Progenitor cell of endocrine pancreas (in vitro differentiated cells): ENCODE measurements at places on chromosomes 11 and 22. TPM values are rescaled to one million over a fixed set of nuclear protein-coding genes. Genes with fewer than 3 reads are reported as not detected.

GRCh38 chr11:27427183-27427980 lies 45.2 kb downstream of the LGR4 start:
- DNase-seq = no peak
- no peak overlapping the region for H3K4me3 ChIP-seq
- H3K27ac ChIP-seq = peak overlapping the region; percentile 7
- H3K27me3 ChIP-seq = no peaks in the 10 kb centered on the region
- H3K4me1 ChIP-seq = peaks cover 30% of the 10 kb centered on the region

DNA sequence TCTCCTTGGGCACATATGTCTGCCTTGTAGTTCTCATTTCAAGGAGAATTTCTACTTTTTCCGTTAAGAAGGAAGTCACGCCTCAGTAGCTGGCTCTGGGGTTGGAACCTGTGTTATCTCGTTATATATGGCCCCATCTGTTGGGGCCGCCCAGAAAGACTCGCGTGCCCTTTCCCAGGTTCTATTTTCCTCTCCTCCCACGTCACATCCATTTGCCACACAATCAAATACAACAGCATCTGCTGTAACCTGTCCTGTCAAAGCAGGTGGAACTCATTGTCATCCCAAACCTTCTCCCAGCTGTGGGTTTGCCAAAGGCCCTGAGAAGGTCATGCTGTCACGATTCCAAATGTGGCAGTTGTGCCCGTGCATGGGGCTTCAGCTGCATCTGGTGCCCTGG lies 213.1 kb upstream of the ZBED5 start:
- DNase-seq = no peak
- no peaks in the 10 kb centered on the region for H3K36me3 ChIP-seq
- no peak overlapping the region for H3K27ac ChIP-seq
- H3K27me3 ChIP-seq = peaks cover 24% of the 10 kb centered on the region
- H3K4me3 ChIP-seq = no peak overlapping the region
- peaks cover 4% of the 10 kb centered on the region for H3K4me1 ChIP-seq

DNA sequence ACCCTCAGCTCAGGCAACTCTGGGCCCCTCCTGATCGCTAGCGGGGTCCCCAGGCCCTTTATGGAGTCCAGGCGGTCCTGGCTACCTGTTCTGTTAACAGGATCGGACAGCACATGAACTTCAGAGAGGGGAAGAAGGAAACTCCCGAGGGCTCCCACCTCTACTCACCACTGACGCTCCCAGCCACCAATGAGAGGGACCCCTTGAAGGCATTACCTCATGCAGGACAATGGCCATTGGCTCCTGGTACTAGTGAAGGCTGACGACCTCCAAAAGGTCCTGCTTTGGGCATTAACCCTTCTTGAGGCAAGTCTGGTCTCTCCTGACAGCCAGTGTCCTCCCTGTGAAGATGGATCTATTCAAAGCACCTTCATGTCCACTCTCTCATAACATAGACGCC lies 71.5 kb upstream of the LMO1 start:
- no peak for DNase-seq
- H3K27me3 ChIP-seq = peaks cover 7% of the 10 kb centered on the region
- H3K4me1 ChIP-seq = peaks cover 3% of the 10 kb centered on the region
- H3K4me3 ChIP-seq = no peak overlapping the region
- no peaks in the 10 kb centered on the region for H3K36me3 ChIP-seq

DNA sequence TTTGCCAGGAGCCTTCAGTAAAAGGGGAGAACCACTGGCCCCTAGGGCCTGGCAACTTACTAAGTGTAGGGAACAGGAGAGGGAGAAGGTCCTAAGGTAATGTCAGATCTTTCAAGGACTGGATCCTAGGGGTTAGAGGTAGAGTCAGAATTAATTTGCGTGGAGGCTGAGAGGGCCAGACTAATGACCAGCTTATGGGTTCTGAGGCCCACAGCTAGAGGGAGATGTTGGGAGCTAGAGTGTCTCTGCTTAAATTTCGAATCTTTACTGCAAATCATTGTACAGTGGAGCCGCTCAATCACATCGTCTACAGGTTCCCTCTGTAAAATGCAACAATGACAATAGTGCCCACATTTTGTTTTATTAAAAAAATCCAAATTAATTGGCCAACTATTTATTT lies 31.4 kb downstream of the CLMP start:
- H3K4me1 ChIP-seq = no peaks in the 10 kb centered on the region
- no peak overlapping the region for H3K4me3 ChIP-seq
- H3K36me3 ChIP-seq = no peaks in the 10 kb centered on the region
- no peak overlapping the region for H3K27ac ChIP-seq
- peaks cover 19% of the 10 kb centered on the region for H3K27me3 ChIP-seq

MS4A15 gene
- total RNA-seq = not detected in 2 replicates

GRCh38 chr11:94775567-94776327 lies 7.6 kb downstream of the AMOTL1 start:
- H3K36me3 ChIP-seq = peaks cover 1% of the 10 kb centered on the region
- peaks cover 20% of the 10 kb centered on the region for H3K4me1 ChIP-seq
- H3K27ac ChIP-seq = no peak overlapping the region
- H3K27me3 ChIP-seq = no peaks in the 10 kb centered on the region

LMO2 gene
- 0.36 and 0.55 TPM in 2 replicates for total RNA-seq

GRCh38 chr22:33352768-33353167 lies 294.6 kb upstream of the SYN3 start:
- no peak overlapping the region for H3K4me3 ChIP-seq
- no peak overlapping the region for H3K27ac ChIP-seq
- no peak for DNase-seq
- H3K4me1 ChIP-seq = peaks cover 10% of the 10 kb centered on the region
- H3K27me3 ChIP-seq = no peaks in the 10 kb centered on the region
- H3K36me3 ChIP-seq = peaks cover 40% of the 10 kb centered on the region

NRXN2 gene
- total RNA-seq = 0.17 and 0.60 TPM in 2 replicates

CCDC81 gene
- total RNA-seq = 1.3 TPM in 2 replicates

DNA sequence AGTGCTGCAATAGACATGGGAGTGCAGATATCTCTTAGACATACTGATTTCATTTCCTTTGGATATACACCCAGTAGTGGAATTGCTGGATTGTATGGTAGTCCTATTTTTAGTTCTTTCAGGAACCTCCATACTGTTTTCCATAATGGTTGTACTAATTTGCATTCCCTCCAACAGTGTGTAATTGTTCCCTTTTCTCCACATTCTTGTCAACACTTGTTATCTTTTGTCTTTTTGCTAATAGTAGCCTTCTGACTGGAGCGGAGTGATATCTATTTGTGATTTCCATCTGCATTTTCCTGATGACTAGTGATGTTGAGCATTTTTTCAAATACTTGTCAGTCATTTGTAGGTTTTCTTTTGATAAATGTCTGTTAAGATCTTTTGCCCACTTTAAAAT lies 128.9 kb downstream of the CTNND1 start:
- H3K36me3 ChIP-seq = no peaks in the 10 kb centered on the region
- H3K4me3 ChIP-seq = no peak overlapping the region
- H3K27me3 ChIP-seq = no peaks in the 10 kb centered on the region
- no peak overlapping the region for H3K27ac ChIP-seq

GRCh38 chr11:71078482-71078881 lies 173.9 kb downstream of the SHANK2 start:
- H3K36me3 ChIP-seq = peaks cover 30% of the 10 kb centered on the region
- H3K27me3 ChIP-seq = no peaks in the 10 kb centered on the region
- H3K4me1 ChIP-seq = no peaks in the 10 kb centered on the region
- H3K4me3 ChIP-seq = no peak overlapping the region
